Stimulated activated naive CD8-positive, alpha-beta T cell treated with anti-CD3 and anti-CD28 coated beads, Interleukin-15, amount 100 ng/mL, for 72 hours (primary cell): ENCODE measurements at places on chromosomes 5 and 9.

- no peak for DNase-seq
Observed at GRCh38 chr5:63375851-63376250, 586.4 kb downstream of the HTR1A start.

- DNase-seq = no peak
Observed at GRCh38 chr5:3214838-3215374, 380.7 kb upstream of the IRX1 start.

GRCh38 chr9:84573083-84573482 lies 96.4 kb upstream of the NTRK2 start:
- no peak for DNase-seq

GRCh38 chr9:9961487-9961886 lies 651.3 kb downstream of the PTPRD start:
- no peak for DNase-seq

GRCh38 chr5:73030531-73030930 lies 74.7 kb downstream of the FCHO2 start:
- no peak for DNase-seq

DNA sequence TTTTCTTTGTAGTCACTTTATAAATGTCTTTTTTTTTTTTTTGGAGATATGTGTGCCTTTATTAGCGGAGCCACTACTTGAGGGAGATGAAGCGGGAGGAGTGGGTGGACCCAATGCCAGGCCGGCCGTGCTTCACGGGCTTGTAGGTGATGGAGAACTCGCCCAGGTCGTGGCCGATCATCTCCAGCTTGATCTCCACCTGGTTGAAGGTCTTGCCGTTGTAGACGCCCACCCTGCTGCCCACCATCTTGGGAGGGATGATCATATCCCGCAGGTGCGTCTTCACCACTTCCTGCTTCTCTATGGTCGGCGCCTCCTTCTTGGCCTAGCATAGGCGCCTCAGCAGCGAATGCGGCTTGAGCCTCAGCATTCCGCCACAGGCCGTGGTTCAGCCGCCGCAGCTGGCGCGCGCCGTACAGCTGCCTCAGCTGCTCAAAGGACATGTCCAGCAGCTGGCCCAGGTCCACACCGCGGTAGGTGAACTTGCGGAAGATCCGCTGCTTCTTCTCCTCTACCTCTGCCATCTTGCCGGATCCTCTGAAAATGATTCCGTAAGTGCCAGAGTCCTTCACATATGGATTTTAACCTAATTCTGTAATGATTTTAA lies 1095.6 kb downstream of the MAT2B start:
- no peak for DNase-seq

DNA sequence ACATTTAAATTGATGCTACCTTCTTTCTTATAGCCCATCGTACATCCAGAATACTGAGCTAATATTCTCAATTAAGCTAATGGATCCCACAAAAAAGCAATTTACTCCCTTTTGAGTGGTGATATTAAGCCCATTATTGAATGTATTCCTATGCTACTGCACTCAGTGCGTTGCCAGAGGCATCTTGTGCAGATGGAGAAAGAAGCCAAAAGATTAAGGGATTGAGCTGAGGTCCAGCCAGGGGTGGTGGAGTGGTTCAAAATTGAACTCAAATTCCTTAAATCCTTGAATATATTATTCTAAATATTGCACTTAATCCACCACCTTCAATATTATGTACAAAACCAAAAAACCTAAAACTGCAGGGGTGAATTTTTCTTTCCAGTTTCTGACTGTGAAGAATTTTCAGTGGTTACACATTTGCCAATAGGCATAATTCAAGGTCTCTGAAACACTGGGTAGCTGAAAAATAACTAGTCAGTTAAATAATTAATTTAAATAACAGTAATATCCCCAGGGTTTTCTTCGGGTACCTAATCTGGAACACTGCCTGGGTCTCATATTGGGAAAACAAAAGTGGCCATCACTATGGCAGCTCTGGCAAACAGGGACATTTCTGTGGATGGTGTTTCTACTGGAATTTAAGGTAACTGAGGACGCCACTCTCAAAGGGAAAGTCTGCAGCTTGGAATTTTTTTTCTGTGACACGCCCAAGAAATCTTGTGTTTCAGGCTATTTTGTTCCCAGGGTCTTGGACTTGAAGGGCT lies 6.2 kb upstream of the LIFR start:
- no peak for DNase-seq

- no peak for DNase-seq
Observed at GRCh38 chr5:63686938-63687337, 275.3 kb downstream of the HTR1A start.

- no peak for DNase-seq
Observed at GRCh38 chr5:175253597-175253996, 190.4 kb downstream of the DRD1 start.

DNA sequence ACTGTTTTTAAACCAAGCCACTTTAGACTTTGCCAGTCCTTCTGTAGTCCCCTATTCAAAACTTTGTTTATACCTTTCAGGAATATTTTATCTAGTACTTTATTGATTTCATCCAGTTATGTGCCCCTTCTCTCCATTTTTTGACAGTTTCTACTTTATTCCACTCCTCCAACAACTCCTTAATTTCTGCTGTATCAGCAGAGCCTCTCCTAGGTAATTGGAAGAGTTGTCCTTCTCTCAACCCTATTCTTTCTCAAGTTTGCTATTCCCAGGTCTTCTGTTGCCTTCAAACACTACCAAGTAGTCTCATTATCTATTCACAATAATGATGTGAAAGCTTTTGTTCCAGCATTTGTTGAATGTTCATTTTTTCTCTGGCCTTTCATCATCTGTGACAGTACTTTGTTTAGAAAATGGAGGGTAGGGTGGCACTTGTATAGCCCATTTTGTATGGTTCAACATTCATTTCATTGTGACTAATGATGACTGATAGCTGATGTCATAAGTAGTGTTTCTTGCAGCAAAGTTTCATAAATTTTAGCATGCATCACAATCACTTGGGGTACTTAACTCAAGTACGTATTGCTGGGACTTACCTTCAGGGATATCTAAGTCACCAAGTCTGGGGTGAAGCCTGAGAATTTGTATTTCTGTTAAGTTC lies 204.4 kb upstream of the DMRT1 start:
- DNase-seq = no peak

GRCh38 chr9:13865869-13866268 lies 448.1 kb downstream of the NFIB start:
- DNase-seq = no peak

GRCh38 chr5:148849461-148849860 lies 23.1 kb downstream of the ADRB2 start:
- DNase-seq = no peak

DNA sequence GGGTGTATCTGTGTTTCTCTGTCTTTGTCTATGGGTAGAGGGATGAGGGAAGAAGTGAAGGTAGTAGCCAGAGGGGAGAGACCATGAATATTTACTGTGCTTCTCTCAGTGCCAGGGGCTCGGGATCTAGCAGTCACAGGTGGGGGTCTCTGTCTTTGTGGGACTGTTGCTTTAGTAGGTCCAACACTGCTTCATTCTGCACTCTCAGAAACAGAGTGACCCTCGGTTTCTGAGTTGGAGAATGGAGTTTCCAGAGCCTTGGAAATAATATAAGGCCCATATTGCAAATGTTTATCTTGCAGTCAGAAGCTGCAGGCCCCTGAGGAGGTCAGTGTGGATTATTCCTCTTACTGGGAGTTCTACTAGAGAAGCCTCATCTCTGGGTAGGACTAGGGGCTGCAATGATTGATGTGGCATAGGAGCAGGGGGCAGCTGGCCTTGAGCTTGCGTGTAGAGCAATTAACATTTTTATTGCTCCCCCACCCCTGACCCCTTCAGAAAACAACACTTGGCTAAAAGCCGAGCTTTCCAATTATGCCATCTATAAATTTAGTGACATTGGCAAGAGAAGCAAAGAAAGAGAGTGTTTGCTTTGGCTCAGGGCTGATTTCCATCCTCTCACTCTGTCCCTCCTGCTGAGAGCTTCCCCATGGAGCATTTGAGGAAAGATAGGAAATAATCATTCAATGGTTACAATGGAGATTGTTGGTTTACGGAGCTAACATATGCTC lies 55.0 kb upstream of the TRPC7 start:
- DNase-seq = no peak

GRCh38 chr5:43643750-43644149 lies 40.8 kb downstream of the NNT start:
- no peak for DNase-seq

DNA sequence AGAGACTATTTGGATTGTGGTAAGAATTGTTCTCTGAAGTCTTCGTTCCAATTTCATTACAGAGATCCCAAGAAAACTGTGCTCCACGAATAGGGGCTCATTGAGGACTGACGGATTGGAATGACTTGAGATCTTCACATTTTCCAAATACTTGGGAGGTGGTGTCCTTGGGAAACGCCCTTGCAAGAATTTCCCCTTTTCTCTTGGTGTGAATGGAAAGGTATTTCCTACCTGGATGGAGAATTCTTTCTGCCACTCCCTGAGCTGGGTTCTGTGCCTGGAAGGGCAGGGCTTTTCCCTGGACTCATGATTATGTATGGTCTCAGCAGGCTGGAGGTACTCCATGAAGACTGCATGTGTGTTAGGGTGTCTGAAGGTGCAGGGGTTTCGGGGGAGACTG lies 53.9 kb downstream of the SNX18 start:
- no peak for DNase-seq

- no peak for DNase-seq
Observed at GRCh38 chr5:123881759-123882244, 369.8 kb downstream of the CSNK1G3 start.

DNA sequence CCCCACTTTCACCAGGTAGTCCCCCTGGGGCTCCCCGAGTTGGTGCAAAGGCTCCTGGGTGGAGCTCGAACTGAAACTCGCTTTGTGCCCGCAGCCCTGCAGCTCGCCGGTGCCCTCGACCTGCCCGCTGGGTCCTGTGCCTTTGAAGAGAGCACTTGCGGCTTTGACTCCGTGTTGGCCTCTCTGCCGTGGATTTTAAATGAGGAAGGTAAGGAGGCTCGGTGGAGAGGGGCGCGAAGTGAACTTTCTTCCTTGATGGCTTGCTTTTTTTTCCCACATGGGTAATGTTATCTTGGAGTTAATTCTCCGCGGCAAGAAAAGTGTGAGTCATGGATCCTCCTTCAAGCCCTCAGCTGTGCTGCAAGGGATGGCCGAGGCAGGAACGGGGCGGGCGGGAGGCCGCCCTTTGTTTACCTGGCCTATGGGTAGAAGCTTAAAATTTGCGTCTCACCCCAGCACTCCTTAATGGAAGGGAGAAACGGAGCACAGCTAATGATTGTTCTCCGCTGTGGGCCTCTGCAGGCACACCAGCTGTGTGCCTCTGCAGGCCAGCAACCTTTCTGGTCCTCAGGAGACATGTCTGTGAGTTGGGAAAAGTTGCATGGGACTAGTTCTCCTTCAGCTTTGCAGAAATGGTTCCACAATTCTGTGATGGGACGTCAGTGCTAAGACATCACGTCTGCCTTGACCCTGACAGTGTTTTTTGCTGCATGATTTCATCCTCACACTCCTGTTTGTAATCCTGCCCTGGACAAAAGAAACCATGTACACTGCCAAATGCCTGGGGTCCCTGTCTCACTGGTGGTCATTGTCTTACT lies 1.1 kb downstream of the MAMDC2 start:
- peak; percentile 1 for DNase-seq

DNA sequence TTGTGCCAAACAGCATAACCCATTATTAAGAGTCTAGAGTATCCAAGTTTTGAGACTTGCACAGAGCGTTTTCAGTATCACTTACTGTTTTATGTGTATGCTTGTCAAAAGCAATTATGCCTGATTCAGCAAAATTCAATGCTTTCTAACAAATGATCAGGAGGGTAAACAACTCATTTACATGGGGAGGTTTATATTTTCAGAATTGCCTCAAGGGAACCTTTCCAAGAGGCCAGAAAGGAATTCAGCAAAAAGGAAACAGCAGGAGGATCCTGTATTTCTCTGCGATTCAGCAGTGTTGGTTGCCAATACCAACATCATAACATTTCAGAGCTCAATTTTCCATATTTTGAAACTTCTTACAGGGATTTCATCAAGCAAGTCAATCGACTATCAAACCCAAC lies 69.3 kb upstream of the DAB2 start:
- no peak for DNase-seq

- no peak for DNase-seq
Observed at GRCh38 chr9:121542025-121542424, 42.4 kb upstream of the GGTA1 start.

DNA sequence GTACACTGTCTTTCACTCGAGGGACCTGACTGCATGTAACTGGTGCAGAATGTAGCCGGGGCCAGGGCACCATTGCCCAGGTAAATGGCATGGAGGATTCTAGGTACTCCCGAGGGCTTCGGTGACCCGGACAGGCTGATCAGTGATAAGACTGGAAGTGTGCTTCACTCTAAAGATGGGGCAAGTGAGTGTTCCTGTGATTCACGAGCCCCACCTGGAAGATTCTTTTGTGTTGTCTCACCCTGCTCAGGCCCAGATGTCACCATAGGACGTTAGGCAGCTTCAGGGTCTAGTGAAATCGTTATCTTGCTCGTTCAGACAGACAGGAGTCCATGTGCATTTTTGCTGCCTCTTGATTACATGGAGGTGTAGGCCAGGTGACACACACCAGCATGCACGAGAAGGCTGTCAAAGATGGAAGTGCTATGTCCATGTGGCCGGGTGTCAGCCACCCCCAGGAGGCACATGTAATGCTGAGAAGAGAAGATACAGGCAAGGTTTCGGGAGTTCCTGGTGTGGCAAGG lies 73.9 kb downstream of the WNK2 start:
- no peak for DNase-seq

DNA sequence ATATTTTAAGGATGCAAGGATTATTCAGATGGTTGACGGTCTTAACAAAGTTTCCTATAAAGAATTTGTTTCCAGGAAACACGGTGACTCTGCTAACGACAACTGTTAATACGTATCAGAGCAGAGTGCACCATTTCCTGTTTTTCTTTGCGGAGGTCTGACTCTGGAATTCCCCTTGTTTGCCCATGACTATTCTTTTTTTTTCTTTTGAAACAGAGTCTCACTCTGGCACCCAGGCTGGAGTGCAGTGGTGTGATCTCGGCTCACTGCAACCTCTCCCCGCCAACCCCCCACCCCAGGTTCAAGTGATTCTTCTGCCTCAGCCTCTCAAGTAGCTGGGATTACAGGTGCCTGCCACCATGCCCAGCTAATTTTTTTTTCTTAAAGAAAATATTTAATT lies 115.9 kb downstream of the CDC42SE2 start:
- DNase-seq = peak; percentile 64

GRCh38 chr5:155085282-155085989 lies 71.9 kb downstream of the KIF4B start:
- no peak for DNase-seq
